ENCODE measurements at places on chromosomes 12 and 14.

GRCh38 chr12:122533856-122534255 lies 6.8 kb downstream of the KNTC1 start:
- no peak for DNase-seq

GRCh38 chr14:70422538-70422937 lies 5.6 kb upstream of the SYNJ2BP start:
- no peak for DNase-seq

- DNase-seq, result no peak
These were observed 35.2 kb downstream of the CRY1 start for GRCh38 chr12:107058190-107058589.

- DNase-seq, result no peak
These were observed 96.1 kb downstream of the FLRT2 start for GRCh38 chr14:85625925-85626585.

DNA sequence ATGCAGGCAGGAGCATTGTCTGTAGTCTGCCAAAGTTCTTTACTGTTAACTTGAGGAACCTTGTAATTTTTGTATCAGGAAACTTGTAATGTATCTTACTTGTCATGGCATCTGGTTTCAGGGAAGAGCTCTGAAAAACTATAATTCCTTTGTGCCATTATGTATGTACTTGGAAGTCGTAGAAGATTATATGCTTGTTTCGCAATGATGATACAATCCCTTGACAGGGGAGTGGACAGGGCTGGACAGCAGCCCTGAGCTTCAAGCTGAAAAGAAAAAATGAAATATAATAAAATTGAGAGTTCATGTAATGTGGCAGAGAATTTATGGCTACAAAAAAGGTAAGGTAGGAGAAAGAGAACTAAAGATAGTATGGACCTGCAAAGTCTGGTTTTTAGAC lies 7.4 kb upstream of the DLGAP5 start:
- no peak for DNase-seq

DNA sequence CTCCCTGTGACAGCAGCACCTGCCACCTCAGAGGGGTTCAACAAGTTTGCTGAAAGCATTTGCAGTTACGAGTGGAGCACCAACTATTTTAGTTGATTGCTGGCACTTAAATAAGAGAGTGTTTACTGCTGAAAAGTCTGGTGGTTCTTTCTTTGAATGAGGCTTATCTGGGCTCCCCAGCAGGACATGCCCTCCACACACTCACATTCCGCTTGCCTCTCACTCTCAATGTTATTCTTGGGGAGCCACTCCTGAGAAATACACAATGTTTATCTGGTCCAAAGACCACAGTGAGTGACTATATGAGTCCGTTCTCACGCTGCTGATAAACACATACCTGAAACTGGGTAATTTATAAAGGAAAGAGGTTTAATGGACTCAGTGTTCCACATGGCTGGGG lies 31.9 kb downstream of the NT5DC3 start:
- no peak for DNase-seq
